Fibroblast of villous mesenchyme (primary cell): ENCODE measurements at places on chromosomes 2 and 18. TPM values are rescaled to one million over a fixed set of nuclear protein-coding genes. Genes with fewer than 3 reads are reported as not detected.

GRCh38 chr18:63454497-63454896 is 22.3 kb upstream of the SERPINB5 start:
- no peak for DNase-seq

DNA sequence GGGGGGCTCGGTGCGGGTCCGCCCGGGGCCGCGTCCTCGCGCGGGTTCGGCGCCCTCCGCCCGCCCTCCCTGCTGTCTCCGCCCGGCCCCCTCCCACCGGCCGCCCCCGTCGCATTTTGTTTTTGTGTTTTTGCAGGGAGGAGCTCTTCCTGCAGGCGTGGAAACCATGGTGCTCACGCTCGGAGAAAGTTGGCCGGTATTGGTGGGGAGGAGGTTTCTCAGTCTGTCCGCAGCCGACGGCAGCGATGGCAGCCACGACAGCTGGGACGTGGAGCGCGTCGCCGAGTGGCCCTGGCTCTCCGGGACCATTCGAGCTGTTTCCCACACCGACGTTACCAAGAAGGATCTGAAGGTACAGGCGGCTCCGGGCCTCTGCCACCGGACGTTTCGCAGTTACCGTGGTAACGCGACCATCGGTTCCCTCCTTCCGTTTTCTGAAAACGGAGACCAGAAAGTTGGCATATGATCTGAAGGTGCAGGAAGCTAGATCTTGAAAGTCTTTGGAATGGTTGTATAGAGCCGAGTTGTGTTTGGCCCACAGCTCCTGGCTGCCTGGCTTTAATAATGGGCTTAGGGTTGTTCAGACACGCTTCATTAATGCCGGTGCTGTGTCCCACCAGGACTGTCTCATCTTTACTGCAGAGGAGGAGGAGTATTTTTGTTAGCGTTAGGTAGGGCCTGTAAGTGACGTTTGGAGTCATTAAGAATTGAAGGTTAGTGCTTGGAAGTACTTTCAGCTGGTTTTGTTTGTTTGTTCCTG is 891 bp downstream of the KDM3A start:
- peak; percentile 66 for DNase-seq

Gene RASGRP3
- total RNA-seq: 4.2 and 12.1 TPM in 2 replicates

- DNase-seq: peak; percentile 2
Measured at GRCh38 chr2:212147921-212148513, 390.6 kb downstream of the ERBB4 start.

DNA sequence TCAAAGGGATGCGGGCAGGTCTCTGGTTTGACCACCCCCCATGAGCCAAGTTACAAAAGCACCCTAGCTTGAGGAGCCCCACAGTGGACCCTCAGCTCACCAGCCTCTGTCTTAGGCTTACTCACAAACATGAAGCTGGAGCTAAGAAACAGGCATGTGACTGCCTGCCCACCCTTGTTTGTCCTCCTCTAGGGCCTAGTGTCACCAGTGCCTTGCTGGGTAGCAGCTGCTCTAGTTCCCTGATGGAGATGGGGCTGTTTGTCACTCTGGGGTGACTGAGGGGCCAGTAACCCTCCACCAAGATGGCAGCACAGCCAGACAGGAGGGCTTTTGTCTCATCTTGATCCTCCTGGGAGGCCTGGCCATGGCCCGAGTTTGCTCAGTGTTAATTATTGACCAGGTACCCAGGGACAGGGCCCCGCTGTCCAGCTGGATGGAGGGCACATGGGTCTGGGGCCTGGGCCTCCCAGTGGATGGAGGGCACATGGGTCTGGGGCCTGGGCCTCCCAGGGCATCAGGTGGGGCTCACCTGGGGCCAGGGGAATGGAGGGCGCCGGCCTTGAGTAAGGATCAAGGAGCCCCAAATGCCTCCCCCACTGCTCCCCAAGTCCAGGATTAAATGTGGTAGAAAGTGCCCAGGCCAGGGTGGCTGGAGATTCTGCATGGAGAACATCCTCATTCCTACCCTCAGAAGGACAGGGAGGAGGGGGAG is 185.9 kb upstream of the HAAO start:
- DNase-seq: no peak
